SIG-M5 (cell line): ENCODE measurements at places on chromosomes 12 and 14.

GRCh38 chr12:54159140-54159539 lies 29.6 kb downstream of the SMUG1 start:
- DNase-seq: no peak

GRCh38 chr12:94710933-94711332 lies 60.6 kb upstream of the TMCC3 start:
- DNase-seq: no peak

DNA sequence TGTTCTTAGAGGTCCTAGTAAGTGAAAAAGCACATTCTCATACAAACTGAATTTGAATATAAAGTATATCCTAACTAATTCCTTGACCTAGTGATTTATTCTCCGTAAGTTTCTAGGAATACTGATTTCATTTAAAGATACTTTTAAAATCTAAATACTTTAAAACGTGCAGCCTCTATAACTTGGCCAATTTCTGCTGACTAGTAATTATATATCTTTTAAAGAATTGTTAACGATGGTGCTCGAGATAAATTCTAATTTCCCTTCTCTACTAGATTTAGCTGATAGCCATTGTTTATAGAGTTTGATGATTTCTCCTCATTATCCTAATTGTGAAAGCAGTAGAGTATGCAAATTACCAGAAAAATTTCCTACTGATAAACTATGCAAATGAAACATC lies 257.9 kb downstream of the ADAMTS20 start:
- no peak for DNase-seq

DNA sequence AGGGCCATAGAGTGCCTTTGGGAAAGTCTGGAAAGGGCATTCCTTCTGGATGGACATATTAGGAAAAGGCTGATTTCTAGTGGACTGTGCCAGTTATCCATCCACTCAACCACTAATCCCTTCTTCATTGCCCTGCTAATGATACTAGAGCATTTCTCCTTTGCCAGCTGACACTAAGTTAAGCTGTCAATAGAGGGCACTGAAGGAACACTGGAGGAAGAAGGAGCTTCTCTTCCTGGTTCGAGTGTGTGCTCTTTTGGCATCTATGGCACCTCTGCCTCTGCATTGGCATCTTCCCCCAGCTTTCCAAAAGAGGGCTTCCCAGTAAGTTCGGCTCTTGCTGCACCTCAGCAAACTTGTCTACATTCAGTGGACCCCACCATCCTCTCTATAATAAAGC lies 165.4 kb downstream of the DERA start:
- DNase-seq: no peak

- DNase-seq: no peak
These were observed 51.3 kb downstream of the IFNG-AS1 start for GRCh38 chr12:68040450-68041075.

- DNase-seq: no peak
These were observed 38.8 kb upstream of the ATP23 start for GRCh38 chr12:57902478-57902969.

- no peak for DNase-seq
These were observed 160.6 kb upstream of the HMGA2 start for GRCh38 chr12:65663648-65664047.

DNA sequence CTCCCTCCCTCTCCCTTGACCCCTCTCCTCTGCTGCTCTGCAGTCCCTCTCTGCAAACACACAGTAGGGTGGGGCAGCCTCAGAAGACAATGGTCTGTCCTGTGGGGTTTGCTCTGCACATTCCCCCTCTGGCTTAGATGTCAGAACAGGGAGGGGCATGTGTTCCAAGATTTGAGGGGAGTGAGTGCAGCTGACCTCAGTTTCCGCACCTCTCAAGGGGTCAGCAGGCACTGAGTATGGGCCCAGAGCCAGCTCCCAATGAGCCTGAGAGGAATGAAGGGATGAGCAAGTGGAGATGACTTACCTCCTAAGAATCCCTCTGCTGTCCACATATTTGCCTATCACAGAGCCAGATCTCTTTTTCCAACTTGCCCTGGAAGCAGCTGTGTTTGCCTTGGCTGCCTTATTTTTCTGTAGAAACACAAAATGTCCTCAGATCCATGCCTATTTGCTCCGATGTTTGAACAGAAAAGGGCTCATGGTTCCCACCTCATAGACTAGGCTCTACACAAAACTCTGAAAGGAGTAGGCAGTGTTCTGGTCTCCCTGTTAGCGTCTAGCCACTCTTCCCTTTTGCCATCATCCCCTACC lies 111.4 kb downstream of the CRACR2A start:
- DNase-seq: no peak

DNA sequence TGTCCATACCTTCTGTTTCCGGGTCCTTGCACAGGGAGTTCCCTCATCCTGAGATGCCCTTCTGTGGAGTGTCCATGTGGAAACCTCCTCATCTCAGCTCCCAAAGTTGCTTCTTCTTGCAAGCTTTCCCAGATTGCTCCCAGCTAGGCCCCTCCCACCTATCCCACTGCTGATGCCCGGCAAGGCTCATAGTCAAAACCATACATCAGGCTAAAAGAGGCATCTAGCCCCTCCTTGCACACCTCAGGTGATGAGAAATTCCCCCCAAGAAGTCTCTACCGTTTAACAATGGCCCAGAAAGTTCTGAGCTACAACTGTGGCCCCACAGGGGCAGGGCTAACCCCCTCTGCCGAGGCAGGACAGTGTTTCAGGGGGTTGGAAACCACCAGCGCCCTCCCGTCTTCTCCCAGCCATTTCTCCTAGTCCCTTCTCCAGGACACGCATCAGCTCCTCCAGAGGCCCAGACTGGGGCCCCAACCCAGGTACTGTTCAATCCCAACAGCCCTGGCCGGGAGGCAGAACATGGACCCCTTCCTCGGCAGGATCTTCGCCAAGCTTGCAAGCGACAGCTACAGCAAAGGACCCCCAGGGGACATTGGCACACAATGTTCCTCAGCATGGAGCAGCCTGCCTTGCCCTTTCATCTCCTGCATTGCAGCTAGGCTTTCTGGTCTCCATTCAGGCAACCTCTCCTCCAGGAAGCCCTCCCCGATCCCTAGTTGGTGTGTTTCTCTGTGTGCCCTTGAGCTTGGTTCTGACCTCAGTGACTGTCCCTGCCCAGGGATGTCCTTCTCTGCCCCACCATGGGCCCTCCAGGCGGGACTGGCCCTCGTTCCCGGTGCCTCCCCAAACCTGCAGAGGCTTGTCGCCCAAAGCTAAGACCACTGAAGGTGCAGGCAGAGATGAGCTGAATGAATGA lies 4.5 kb upstream of the BEGAIN start:
- no peak for DNase-seq

DNA sequence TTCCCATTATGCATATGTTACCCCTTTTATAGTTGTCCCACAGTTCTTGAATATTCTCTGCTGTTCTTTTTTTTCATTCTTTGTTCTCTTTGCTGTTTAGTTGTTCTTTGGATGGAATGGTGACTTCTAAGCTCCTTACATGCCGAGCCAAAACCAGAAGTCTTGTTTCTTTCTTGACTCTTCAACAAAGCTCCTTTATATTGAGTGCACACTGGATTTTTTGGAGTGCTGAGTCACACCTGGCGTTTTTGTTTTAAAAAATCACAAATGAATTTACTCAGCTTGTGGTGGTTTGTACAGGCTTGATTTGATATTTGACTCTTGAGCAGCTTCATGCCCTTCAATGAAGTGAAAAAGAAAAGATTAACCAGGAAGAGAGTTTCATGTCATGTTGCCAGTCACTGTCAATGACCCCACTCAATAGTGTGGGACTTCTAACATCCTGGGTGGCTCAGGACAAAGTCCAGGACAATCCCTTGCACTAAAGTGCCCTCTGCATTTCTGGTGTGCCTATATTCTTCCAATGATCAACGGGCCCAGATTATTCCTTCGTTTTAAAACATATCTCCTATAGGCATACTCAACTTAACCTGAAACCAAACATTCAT lies 112.4 kb upstream of the SLC38A4 start:
- no peak for DNase-seq

- DNase-seq: no peak
These were observed 63.2 kb upstream of the USP44 start for GRCh38 chr12:95614390-95614982.

- DNase-seq: no peak
These were observed 269.8 kb downstream of the BCAT1 start for GRCh38 chr12:24679126-24679525.

DNA sequence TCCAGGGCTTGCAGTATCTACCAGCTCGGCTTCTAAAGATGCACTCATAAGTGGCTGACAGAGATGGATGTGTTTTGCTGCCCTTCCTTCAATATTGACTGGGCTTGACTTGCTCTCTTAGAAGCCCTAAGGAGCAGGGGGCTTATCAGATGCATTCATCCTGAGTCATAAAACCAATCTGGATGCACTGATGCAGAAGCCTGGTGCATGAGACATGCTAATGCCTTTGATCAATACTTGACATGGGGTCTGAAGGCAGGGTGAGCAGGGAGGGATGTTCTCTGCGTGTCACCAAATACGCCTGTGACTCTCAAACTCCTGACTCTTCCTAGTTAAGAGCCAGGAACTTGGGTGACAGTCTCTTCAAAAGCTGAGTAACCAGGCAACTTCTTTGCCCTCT lies 77.8 kb upstream of the HSPB8 start:
- no peak for DNase-seq

- no peak for DNase-seq
These were observed 222.3 kb upstream of the NAV3 start for GRCh38 chr12:77608271-77608824.

DNA sequence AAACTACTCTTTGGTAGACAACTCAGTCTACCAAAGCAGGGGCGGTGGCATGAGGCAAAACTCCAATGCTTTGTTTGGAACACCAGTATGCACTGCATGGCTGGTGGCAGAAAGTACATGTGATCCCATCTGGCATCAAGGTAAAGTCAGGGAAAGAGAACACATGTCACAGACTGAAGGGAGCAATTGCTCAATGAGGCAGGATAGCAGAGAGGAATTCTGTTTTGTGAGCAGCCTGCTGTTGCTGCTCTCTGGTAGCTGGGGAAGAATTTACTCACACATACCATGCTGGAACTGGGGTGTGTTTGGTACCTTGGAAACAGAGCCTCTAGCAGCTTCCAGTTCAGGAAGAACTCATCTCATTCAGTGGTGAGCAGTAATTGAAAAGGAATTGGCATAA lies 84.8 kb downstream of the HELB start:
- no peak for DNase-seq

DNA sequence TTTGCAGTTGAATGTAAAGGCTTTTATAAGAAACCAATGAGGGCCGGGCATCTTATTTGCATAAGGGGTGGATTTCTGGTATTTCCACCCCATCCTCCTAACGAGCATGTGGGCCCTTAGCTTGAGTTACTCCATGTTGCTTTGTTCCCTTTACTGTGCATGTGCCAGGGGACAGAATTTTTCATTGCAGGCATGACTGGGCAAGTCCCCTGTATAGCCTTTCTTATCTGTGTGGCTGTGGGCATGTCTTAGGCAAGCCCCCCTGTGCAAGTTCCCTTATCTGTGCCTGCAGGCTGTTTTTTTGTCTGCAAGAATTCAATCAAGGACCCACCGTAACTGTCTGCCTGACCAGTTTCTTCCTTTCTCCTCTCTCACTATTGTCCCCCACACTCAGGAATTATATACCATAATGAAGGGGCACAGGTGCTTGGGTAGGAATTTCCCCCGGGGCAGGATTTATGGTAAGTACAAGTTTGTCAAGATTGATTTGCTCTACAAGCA lies 152.2 kb upstream of the CNOT2 start:
- no peak for DNase-seq

- DNase-seq: no peak
These were observed 307.6 kb upstream of the FBXO33 start for GRCh38 chr14:39739796-39740195.

- no peak for DNase-seq
These were observed 29.7 kb downstream of the XRCC3 start for GRCh38 chr14:103685276-103686211.

DNA sequence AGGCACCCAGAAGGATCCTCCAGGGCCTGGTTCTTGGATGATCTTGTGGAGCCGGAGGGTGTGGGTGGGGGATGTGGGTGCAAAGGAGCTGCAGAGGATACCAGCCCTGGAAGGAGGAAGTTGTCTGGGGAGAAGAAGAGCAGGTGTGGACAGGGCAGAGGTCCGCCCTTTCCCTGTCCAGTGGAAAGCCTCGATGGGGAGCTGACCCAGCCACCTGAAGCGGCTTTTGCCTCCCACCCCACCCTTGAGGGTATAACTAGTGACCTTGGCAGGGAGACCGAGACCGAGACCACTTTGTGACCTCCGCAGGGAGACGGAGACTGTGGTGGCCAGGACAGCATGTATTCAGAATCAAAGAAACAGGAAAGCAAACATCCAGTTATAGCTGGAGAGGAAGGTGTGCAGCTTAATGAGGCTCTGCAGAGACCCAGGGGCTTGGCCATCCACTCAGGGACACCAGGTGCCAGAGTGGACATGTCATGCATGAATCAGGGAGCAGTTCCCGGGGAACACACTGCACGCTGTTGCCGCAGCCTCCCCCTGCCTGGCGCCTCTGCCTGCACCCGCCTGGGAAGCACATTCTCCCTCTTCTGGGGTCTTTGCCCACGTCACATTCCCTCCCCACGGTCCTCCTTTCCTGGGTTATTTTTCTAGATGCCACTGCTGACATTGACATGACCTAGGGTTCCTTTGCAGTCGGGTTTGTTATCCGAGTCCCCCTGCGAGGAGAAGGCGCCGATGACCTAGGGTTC lies 87.7 kb downstream of the ADGRD1 start:
- no peak for DNase-seq

DNA sequence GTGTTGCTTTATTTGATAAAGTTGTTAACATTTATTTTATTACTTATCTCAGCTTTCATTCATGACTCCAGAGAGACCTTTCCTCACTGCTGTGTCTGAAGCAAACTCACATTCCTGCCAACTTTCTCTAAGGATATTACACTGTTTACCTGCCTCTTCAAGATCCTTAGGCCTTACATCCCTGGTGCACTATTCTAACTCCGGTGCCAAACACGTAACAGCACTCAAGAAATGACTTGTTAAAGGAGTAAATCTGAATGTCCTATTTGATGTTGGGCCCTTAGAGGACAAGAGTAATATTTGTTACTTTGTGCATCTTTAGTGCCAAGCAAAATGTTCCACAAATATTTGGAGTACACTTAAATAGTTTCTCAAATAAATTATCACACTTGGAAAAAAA lies 324.1 kb upstream of the FLRT2 start:
- no peak for DNase-seq

DNA sequence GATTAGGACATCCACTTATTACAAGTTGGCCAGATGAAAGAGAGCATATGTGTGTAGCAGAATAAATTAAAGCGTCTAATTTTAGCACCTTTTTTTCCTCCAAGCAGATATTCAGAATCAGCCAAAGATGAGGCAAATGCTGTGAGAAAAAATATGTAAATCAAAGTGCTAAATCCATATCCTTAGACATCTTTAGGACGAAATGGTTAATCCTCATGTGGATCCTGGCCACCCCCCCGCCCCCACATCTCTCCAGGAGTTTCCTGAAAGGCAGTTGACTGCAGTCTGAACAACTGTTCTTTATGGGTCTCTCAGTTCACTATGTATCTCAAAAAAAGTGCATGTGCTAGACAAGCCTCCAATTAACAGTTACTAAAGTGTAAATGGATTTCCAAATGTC lies 1768.1 kb upstream of the SEL1L start:
- DNase-seq: no peak
